ENCODE measurements at places on chromosomes 4 and X.
A peak's percentile ranks its signal among the peaks of the same experiment; 100 is the strongest.

DNA sequence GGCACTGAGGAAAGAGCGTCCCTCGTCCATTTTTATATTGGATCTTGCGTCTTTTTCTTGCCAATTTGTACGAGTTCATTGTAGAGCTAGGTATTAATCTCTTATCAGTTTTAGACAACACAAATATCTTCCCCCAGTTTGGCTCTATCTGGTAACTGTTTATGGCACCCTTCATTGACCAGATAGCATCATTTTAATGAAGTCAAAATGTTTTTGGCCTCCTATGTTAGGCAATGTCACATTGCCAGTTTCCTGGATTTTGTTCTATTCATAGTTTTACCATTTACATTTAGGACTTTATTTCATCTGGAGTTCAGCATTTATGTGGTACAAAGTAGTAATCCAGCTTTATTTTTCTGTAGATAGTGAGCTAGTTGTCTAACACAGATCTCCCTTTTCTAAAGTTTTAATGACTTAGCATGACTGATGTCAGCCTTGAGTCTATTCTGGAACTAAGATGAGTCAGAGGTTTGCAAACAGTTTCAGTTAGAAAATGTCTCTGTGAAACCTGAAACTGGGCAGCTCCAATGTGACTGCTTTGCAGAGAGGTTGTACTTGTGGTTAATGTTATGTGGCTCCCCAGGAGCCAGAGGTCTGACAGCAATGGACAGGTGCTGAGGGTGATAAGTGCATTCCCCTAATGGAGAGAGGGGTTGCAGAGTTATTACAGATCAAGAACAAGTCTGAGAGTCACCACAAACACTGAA, 5.3 kb upstream of the STBD1 start:
- DNase-seq: no peak

DNA sequence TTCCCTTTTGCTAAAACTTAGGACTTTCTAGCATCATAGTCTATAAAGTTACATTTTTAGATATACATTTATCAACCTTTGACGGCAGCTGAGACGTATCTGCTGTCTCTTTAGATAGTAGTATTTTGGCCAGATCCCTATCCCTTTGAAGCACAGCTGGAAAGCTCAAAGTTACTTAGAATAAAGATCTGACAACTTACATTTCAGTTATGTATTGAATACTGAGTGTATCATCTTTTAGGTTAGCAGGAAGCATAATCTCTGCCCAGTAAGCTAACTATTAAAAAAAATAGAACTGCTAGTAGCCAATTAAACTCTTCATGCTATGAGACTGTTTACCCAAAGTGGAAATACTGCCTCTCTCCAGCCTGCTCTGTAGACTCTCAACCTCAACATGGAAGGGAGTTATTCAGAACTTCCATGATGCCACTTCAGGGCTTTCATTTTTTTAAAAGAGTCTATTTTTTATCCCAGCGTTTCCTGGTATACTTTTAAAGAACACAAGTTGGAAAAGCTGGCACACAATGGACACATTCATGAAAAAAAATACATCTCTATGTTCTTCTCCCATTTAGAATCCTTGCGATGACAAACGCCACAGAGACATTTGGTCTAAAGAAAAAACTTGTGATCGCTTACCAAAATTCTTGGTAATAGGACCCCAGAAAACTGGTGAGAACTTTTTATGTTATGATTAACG, 126.3 kb downstream of the PRSS12 start:
- no peak for DNase-seq

- DNase-seq: no peak
Observed at GRCh38 chrX:141619336-141619735, 29.8 kb downstream of the SPANXA2 start.

DNA sequence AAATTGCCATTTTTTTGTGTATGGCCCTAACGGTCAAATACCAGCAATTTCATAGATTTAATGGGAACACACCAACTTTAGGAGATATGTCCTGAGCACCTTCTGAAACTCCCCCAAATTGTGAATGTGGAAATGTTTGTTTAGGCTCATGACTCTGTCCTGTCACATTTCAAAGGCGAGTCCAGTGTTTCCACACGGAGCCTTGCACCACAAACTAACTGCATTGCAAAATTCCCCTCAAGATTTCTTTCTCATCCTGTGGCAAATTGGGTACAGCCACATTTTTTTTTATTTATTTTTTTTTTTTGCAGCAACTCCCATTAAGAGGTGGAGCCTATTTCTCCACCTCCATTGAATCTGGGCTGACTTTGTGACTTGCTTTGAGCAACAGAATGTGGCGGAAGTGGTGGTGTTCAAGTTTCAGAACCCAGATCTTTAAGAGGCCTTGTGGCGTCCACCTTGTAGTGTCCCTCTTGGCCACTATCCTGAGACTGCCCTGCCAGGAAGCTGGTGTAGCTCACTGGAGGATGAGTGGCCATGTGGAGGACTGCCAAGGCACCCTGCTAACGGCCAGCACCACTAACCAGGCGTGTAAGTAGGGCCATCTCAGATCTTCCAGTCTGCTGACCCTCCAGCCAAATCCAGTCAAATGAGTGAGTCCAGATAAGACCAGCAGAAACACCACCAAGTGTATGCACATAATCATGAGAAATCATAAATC, 172.4 kb upstream of the SCML1 start:
- DNase-seq: no peak

GRCh38 chr4:173642509-173642908, 112.5 kb upstream of the HAND2 start:
- no peak for DNase-seq

GRCh38 chr4:1204828-1205585, 32.6 kb upstream of the SPON2 start:
- DNase-seq: peak; percentile 8

- DNase-seq: no peak
Observed at GRCh38 chr4:27327421-27328181, 467.0 kb downstream of the STIM2 start.

- no peak for DNase-seq
Observed at GRCh38 chrX:39409246-39409917, 608.1 kb downstream of the MID1IP1 start.

GRCh38 chr4:142983065-142983464, 137.0 kb upstream of the INPP4B start:
- DNase-seq: no peak

- DNase-seq: no peak
Observed at GRCh38 chrX:107625739-107626138, 2.6 kb upstream of the PRPS1 start.

GRCh38 chr4:169583563-169583962, 28.8 kb downstream of the NEK1 start:
- no peak for DNase-seq

DNA sequence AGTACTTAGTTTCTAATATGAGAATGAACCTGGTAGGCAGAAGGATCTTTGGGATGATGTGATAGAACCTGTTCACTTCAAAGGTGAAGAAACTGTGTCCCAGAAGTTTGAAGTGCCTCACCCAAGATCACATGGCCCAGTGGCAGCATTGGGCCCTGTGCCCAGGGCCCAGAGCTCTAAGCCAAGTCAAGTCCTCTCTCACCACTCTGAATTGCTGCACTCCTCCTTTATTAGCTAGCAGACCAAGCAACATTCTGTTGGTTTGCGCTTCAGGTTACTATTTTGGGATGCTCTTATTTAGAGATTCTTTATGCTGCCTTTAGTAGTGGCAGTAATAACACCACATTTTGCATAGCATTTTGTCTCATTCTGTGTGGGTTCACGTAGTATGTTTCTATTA, 82.7 kb downstream of the PARM1 start:
- DNase-seq: no peak

- DNase-seq: no peak
Observed at GRCh38 chr4:151175233-151175632, 75.8 kb downstream of the RPS3A start.

DNA sequence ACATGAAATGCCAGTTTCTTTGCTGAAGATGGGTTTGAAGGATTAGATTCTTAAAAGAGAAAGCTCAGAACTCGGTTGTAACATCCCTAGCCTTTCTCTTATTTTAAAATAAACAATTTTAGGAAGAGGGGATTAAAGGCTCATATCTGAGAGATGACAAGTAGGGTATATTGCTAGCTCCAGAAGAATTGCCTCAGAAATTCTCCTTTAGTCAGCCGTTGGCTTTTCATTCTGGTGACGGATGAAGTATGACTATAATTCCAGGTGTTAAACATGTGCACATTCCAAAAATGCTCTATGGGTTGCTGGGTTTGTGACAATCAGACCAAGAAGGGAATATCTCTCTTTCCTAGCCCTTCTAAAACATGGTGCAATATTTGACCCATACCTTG, 17.8 kb downstream of the DKK2 start:
- DNase-seq: no peak

DNA sequence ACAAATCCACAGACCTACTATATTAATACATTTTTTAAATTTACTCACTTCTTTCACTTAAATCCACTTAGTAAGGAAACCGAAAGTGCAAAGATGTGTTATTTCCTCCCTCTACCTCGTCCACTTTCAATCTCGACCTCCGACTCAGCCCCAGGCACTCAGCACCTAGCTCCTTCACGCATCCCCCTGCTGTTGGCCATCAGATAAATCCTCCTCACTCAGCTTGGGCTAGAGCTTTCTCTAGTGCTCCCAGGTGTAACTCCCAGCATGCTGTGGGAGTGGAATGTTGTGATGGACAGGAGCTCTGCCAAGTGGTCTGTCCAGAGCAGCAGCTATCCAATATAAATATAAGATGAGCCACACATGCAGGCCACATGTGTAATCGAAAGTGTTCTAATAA, 26.7 kb upstream of the TEC start:
- no peak for DNase-seq

GRCh38 chrX:43500246-43500645, 155.9 kb upstream of the MAOA start:
- DNase-seq: no peak
